ENCODE measurements at places on chromosomes 11 and 22.
A peak's percentile ranks its signal among the peaks of the same experiment; 100 is the strongest.

GRCh38 chr11:89495951-89496350, 4.8 kb upstream of the NOX4 start:
- no peak for DNase-seq

DNA sequence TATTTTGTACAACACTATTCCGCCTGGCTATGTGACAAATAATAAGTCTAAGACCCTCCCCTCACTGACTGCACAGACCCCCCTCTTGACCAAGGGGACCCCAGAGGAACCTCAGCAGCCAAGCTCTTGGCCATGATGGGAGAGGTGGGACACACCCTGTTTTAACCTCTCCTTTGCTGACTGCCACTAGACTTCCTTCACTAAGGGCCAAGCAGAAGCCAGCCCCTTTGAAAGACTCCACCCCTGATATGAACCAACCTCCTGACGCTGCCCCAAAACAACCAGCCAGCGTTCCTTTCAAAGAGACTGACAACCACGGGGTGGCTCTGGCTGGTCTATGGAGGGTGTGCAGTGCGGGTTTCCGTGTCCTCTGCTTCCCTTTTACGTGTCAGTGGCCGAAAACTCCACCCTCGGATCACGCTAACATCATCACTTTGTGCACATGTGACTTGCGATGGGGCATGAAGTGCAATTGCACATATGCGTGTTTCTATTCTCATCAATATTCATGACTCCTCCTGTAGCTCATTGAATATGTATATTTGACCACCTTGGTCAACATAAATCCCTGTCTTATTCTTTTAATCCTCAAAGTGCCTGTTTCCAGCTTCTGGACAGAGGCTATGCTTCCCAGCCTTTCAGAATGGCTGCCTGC, 643.9 kb downstream of the TBC1D22A start:
- no peak for DNase-seq

DNA sequence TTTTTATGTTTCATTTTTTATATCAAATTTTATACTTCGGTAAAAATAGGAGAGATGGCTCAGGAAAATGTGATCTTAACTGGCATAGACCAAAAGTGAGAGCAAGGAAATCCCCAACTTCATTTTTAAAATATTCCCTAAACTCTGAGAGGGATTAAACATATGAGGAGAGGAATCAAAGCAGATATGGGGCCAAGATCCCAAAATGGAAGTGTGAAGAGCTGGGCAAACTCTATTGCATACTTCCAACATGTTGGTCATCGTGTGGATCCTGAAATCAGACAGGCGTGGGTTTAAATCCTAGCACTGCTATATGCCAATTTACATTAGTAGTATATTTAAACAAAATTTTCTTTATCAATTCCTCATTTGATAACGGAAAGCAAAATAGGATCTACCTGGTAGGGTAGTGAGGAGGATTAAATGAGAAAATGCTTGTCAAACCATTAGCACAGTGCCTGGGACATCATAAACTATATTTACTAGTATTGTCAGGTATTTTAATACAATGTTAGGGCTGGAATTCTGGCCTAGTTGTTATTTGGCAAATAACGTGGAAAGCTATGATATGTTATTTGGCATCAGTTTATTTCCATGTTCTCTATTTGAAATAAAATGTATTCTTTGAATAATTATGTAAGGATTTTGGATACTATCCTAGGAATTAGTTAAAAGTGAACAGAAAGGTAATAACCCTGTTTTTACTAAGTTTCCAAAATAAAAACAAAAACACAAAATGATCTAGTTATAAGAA, 392.8 kb upstream of the CCDC90B start:
- no peak for DNase-seq

- no peak for DNase-seq
These were observed 4.5 kb downstream of the GSTT2 start for GRCh38 chr22:23984430-23984829.

DNA sequence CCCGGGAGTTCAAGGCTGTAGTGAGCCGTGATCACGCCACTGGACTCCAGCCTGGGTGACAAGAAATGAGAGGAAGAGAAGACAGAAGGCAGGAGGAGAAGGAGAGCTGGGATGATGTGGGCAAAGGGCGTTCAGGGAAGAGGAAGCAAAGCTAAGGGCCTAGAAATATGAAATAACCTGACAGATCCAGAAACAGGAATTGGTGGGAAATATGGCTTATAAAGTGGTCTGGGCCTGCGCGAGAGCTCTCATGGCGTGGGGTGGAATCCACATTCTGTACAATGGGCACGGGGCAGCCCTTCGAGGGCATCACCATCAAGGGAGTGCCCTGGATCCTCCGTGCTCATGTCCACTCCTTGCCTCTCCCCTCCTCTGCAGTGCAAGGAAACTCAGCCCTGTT, 46.8 kb upstream of the RASSF10 start:
- DNase-seq: no peak

- no peak for DNase-seq
These were observed 49.4 kb downstream of the HORMAD2 start for GRCh38 chr22:30129636-30130035.

- no peak for DNase-seq
These were observed 24.4 kb upstream of the IZUMO1R start for GRCh38 chr11:94279996-94280395.

DNA sequence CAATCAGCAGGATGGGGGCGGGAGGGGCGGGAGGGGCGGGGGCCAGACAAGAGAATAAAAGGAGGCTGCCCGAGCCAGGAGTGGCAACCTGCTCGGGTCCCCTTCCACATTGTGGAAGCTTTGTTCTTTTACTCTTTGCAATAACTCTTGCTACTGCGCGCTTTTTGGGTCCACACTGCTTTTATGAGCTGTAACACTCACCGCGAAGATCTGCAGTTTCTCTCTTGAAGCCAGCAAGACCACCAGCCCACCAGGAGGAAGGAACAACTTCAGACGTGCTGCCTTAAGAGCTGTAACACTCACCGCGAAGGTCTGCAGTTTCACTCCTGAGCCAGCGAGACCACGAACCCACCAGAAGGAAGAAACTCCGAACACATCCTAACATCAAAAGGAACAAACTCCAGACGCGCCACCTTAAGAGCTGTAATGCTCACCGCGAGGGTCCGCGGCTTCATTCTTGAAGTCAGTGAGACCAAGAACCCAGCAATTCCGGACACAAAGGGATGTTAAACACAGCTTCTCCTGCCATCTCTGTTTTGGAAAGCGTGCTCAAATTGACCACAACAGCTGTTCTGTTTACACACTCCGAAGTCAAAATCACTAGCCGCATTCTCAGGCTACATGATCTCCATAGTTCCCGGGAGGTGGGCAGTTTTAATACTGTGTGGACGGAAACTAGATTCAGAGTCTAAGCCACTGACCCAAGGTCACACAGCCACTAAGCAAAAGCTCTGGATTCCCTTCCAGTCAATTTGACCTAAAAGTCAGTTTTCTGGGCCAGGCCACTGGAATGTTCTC, 11.9 kb downstream of the PLAAT2 start:
- DNase-seq: peak; percentile 55

DNA sequence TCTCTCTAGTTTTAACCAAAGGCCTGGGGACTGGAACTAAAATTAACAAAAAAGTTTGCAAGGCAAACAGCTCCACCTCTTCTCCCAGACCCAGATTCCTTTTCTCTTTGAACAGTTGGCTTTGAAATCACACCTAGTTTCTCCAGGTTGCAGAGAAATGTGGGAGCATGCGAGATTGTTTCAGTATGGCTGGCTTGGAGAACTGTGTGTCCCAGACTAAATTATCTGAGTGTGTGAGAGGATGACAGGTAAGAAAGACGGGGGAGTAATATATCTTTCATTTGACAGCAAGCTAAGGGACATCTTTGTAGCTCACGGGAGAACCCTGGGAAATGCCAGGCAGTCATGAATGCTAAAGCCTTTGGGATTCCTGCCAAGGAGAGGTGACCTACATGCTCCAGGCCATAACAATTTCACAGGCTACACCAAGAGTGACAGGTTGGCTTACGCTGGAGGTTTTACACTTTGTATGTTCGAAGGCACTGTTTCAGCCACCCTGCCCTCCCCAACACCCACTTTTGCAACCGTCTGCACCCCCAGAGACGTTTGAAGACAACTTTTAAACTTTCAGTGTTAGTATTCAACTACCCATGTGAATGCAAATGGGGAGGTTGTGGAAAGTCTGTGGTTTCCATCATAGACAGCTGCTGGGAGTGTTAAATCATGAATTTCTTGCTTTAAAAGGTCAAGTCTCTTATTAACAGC, 109.3 kb upstream of the SNX19 start:
- DNase-seq: no peak

DNA sequence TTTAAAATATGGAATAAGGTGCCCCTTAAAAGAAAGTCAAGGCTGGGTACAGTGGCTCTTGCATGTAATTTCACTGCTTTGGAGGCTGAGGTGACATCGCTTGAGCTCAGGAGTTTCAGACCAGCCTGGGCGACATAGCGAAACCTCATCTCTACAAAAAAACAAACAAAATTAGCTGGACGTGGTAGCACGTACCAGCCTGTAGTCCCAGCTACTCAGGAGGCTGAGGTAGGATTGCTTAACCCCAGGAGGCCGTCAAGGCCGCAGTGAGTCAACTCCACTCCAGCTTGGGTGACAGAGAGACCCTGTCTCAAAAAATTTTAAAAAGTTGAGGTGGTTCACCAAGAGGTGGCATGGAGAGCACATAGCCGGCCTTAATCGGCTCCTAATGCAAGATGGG, 17.7 kb upstream of the ADORA2A start:
- no peak for DNase-seq

GRCh38 chr11:134481135-134481534, 69.1 kb upstream of the B3GAT1 start:
- DNase-seq: no peak

DNA sequence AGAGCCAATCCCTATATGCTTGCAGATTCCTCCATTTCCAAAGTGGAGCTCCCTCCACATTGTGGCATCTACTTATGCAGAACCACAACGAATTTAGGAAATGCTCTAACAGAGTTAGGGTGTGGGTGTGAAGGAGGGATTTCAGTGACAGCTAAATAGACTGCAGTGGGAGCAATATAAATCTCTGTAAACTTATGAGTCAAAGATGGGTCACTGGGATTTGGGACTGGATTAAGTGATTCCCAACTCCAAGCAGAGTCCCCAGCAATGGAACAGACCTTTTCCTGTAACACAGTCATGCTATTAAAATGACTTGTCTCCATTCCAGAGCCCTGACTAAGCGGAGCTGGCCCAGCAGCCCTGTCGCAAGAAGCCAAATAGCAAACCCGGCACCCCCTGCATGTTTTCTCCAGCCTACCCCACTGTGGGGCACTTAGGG, 36.6 kb downstream of the RPL27A start:
- no peak for DNase-seq

- no peak for DNase-seq
These were observed 6.1 kb downstream of the TMEM132A start for GRCh38 chr11:60930394-60930793.

DNA sequence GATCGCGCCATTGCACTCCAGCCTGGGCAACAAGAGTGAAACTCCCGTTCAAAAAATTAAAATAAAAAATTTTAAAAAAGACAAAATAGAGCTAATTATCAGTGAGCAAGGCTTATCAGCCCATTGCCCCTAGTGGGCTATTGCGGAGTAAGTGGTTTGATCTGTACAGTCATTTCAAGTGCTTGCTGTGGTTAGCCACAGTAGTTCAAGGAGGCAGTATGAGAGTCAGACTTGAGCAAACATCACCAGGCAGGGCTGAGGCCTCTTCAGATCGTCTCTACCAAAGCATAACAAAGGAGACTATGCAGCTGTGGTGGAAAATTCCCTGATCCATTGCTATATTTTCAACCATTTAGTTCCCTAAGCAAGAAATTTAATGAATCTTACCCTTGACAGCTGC, 4.3 kb upstream of the SBF2 start:
- peak; percentile 70 for DNase-seq

DNA sequence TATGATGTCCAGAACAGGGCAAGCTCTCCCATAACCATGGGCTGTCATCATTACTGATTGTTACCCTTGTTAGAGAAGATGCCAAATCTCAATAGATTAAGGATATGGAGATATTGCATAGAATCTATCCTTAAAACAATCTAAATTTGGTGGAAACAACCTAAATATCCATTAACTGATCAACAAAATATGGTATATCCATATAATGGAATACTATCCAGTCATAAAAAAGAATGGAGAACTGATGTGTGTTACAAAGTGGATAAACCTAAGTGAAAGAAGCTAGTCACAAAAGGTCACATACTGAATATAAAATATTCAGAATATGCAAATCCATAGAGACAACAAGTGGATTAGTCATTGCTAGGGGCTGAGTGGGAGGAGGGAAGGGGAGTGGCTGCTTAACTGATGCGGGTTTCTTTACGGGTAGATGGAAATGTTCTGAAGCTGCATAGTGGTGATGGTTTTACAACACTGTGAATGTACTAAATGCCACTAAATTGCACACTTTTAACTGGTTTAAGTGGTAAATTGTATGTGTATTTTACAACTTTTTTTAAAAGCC, 36.1 kb upstream of the SMCO4 start:
- no peak for DNase-seq

GRCh38 chr22:19146215-19146968, 1.9 kb upstream of the ESS2 start:
- DNase-seq: no peak

DNA sequence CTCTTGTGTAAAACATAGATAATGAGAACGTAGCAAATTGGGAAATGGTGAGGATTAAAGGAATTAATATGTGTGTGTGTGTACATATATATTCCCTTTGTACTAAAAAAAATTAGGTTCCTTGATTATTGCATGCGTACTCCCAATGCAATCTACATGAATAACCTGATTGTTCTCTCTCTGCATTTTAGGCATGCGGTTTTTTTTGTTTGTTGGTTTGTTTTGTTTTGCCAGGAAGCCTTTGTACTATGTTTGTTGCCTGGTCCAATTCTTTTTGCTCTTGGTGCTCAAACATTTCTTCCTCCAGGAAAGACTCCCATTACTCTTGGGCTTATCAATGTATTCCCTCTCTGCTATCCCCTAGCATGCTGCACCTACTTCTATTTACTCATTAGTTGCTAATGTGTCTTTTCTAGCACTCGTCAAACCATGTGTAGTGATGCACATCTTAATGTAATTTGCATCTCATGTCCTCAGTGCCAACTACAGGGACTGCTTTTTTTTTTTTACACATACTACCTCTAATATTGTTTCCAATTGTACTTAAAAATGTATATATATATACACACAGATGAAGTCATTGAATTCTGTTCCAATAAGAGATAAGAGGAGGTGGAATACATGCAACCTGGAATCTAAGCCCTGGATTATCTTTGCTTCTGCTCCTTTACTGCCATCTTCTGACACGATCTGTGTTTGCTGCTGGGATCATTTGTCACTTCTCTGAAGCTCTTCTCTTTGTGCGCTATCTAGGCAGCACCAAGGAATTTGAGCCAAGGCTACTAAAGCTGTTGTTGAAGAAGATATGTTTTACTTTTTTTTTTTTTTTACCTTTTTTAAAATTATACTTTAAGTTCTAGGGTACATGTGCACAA, 197.2 kb upstream of the ANO3 start:
- no peak for DNase-seq

Measured in CD4-positive, alpha-beta T cell treated with Interleukin-4 for 4 hours (primary cell).